Gastroesophageal sphincter (tissue), 4 donors: ENCODE measurements at places on chromosomes 7 and 10. TPM values are rescaled to one million over a fixed set of nuclear protein-coding genes. Genes with fewer than 3 reads are reported as not detected.

The TAS2R38 gene
- total RNA-seq = not detected

The ZNF727 gene
- 5.1 TPM for total RNA-seq

The DENND11 gene
- 19.9 TPM for total RNA-seq

- no peak for ATAC-seq
Observed at GRCh38 chr7:140042386-140042670, 20.4 kb downstream of the PARP12 start.

The RSBN1L gene
- total RNA-seq = 18.7 TPM

DNA sequence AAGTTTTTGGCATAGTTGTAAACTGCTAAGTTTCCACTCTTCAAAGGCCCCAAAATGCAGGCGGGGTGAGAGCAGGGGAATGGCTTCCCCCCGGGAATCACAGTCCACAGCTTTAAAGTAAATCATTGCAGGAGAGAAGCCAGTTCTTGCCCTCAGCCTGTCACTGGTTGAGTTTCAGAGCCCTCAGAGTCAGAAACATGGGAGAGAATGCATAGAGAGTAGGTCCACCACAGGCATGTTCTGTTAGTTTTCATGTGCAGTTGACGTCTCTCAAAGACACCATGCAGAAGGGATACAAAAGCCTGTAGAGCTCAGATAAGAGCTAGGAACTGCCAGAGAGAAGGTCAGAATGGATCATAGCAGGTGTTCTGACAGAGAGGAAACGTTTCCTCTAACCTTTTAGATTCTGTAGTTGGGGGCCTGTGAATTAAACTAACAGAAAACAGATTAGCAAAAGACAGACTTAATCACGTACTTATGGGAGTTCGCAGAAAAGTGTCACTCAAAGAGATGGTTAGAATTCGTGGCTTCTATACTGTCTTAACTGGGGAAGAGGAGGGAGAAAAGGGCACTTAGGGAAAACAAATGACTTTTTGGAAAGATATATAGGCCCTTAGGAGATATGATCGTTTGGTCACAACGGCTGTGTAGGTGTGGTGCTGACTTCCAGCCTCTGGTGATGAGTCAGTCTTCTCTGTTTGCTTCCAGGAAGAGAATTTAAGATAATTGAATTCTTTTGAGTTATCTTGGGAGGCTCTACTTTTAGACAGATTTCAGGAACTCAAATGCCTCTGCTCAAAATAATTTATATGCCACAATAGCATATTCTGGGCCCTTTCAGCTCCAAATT, 48.0 kb upstream of the MSRB2 start:
- no peak for ATAC-seq

- peak; percentile 19 for ATAC-seq
Observed at GRCh38 chr10:43314626-43315495, 48.0 kb upstream of the RASGEF1A start.

- no peak for ATAC-seq
Observed at GRCh38 chr10:65602182-65602865, 1323.5 kb upstream of the LRRTM3 start.

GRCh38 chr10:108454793-108455192, 1290.3 kb upstream of the SORCS1 start:
- no peak for ATAC-seq

The IFIT1B gene
- not detected for total RNA-seq

DNA sequence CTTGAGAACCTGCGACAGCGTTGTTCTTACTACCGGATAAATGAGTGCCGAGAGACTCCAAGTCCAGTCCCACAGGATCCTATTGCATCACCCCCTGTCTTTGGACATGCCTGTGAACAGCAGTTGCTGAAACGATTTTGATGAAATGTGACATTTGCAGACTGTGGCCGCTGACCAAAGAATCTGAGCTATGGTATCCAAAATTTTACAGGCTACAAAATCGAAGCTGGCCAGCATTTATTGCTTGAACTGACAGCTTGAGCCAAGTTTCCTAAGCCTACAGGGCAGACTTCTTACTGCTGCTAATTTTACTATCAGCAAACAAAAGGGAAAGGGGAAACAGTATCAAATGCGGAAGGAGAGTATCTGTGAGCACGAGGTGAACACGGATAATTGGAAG, 12.1 kb upstream of the NPVF start:
- ATAC-seq = peak; percentile 84

GRCh38 chr10:131271195-131271880, 40.2 kb downstream of the TCERG1L start:
- no peak for ATAC-seq

- no peak for ATAC-seq
Observed at GRCh38 chr10:66144016-66144415, 781.8 kb upstream of the LRRTM3 start.

DNA sequence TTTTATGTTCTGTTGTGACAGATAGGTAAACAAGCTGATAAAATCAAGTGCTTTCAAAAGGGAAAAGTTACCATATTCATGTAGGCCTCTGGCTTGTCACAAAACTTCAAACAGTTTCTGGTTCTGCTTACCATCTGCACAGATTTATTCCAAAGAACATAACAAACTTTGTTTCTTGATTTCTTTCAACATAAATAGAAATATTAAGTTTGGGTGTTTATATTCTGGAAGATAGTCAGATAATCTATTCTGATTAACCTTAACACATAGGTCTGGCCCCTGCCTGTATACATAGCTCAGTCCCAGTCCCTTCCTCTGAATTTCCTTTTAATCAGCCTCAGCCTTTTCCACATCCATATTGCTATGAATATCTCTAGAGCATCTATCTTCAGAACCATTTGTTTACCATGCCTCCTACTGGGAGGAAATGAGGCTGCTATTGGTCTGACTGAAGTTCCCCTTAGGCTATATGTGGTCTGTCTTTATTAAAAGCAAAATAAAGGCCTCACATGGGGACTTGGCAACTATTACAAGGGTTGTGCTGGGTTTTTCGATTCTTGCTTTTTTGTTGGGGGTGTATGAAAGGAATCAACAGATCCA, 319.0 kb downstream of the HPSE2 start:
- no peak for ATAC-seq

DNA sequence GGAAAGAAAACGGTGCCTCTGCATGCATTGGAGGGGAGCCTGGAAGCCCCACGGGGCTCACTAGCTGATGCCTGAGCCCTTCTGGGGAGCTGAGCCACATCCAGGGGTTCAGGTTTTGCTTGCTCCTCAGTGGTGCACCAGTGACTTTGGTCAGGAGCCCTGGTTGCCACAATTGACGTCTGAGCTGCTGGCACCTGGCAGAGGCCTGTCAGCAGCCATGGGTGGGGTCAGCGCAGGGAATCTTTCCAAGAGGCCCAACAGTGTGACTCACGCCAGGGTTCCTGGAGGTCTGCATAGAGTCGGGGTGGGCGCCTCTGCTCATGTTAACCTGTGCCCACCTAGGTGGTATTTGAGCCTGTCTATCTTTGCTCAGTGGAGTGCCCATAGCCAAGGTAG, 138.7 kb downstream of the NEURL1 start:
- ATAC-seq = no peak

- ATAC-seq = no peak
Observed at GRCh38 chr7:94602181-94602580, 53.8 kb downstream of the SGCE start.

The MEOX2 gene
- total RNA-seq = 18.9 TPM

The CLEC2L gene
- not detected for total RNA-seq

DNA sequence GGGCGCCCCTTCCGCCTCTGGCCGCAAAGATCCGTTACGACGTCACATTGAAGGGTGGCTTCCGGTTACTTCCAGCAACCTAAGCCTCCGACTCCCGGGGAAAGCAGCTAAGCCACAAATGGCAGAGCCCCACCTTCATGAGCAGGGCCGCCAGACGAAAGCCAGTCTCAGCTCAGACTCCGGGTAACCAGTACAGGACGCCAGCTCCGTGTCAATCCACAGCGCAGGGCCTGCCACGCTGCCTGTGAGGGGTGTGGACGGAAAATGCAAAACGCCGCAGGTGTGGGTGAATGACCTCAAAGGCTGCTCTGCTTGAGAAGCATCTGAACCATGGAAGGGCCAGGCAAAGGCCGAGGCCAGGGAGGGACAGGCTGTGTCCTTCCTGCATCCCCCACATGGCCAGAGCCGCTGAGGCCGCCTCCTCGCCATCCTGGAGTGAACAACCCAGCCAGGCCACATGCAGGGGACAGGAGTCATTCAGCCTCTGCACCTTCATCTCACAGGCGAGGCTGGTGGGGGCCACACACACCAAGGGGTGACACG, 53.5 kb upstream of the PPP2R2D start:
- no peak for ATAC-seq

The TFAM gene
- 29.1 TPM for total RNA-seq

- no peak for ATAC-seq
Observed at GRCh38 chr7:52670608-52671225, 364.7 kb upstream of the POM121L12 start.

The ANTXRL gene
- total RNA-seq = not detected

The SOSTDC1 gene
- 0.87 TPM for total RNA-seq

The GBX1 gene
- not detected for total RNA-seq

The VWA2 gene
- not detected for total RNA-seq

DNA sequence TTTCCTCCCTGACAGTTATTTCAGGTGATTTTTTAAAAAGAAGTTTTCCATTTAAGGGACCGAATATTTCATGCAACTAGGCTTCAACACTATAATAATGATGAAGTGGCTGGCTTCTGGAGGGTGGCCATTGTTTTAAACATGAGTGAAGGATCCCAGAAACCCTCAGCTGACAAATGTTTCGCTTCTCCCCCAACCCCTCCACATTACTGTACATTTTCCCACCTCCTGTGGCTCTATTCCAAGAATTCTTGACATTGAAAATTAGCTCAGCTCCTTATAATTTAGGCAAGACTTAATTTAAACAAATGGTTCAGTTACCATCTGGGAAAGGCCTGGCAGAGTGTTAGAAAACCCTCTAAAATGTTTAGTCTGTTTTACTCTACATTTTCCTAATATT, 129.9 kb upstream of the CDCA7L start:
- no peak for ATAC-seq

The CPA5 gene
- total RNA-seq = not detected

DNA sequence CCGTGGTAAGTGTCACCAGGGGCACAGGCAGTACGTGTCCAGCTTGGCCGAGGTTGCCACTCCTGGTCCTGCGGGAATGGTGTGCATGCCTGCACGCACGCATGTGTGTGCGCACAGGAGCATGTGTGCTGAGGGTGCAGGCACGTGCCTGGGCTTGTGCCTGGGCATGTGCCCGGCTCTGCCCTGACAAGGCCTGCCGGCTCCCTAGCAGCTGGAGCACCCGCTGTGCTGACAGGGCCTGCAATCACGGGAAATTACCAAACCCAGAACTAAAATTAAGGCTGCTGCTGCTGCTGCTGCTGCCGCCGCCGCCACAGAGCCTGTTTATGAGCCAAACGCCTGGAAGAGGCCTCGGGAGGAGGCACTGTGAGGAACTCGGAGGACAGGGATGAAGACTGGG, 28.7 kb downstream of the GHRHR start:
- ATAC-seq = no peak

The OPALIN gene
- total RNA-seq = not detected

The SPDYE11 gene
- not detected for total RNA-seq

The LMTK2 gene
- 34.5 TPM for total RNA-seq

The CCDC3 gene
- total RNA-seq = 12.2 TPM

The KAZALD1 gene
- total RNA-seq = 1.2 TPM

The ADCY1 gene
- 0.81 TPM for total RNA-seq

The GOLGA7B gene
- 0.40 TPM for total RNA-seq

The MALRD1 gene
- total RNA-seq = 2.8 TPM
